ENCODE measurements at places on chromosomes 12 and 14. TPM values are rescaled to one million over a fixed set of nuclear protein-coding genes. Genes with fewer than 3 reads are reported as not detected.

Gene CLIP1
- 7.8 TPM for polyA plus RNA-seq

Gene INSM2
- 0.03 TPM for polyA plus RNA-seq

DNA sequence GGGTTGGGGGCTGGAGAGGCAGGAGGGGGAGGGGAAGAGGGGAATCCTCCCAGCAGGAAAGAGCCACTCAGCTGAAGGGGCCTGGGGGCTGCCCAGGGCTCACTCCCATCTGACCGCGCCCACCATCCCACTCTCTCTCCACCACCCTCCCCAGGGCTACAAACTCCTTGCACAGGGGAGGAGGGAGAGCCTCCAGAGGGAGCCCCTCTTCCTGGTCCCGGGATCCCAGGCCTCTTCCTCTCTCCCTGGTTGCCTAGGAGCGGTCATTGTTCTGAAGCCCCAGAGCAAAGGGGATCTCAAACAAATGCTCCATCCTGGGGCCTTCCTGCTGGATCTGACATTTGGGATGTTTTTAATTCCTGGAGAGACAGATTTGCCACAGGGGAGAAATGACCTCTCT lies 39.8 kb upstream of the DLK1 start:
- DNase-seq, result no peak

DNA sequence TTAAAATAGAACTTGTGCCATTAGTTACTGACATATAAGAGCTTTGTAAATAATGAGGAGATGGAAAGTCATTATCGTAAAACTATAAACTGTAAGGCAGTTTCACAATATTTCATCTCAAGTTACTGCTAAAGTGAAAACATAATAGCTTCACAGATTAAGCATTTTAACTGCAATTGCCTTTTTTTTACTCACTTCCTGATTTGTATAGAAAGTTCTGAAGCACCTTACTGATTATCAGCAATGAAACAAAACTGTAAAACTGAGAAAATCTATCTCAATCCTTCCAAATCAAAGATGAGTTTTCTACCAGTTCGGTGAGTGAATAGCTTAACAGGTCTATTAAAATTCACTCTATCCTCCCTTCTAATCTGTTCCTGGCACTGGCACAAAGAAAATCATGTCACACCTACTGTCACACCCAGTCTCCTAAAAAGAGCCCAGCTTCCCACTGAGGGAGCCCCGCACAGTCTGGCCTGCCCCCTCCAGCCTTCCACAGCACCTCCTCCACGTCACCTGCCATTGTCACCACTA lies 161.4 kb upstream of the ABCD2 start:
- DNase-seq, result no peak

Gene HSPA2
- polyA plus RNA-seq, result 3.9 TPM

Gene EXOC3L4
- polyA plus RNA-seq, result 39.2 TPM

Gene CLEC4C
- polyA plus RNA-seq, result not detected

- DNase-seq, result no peak
Measured at GRCh38 chr14:69708586-69709560, 58.1 kb upstream of the SRSF5 start.

Gene KRT82
- not detected for polyA plus RNA-seq

- no peak for DNase-seq
Measured at GRCh38 chr14:20247646-20248246, 8.7 kb downstream of the OR11H4 start.

GRCh38 chr12:30968211-30968610 lies 41.7 kb downstream of the TSPAN11 start:
- DNase-seq, result peak; percentile 39

Gene HAL
- polyA plus RNA-seq, result 0.24 TPM

DNA sequence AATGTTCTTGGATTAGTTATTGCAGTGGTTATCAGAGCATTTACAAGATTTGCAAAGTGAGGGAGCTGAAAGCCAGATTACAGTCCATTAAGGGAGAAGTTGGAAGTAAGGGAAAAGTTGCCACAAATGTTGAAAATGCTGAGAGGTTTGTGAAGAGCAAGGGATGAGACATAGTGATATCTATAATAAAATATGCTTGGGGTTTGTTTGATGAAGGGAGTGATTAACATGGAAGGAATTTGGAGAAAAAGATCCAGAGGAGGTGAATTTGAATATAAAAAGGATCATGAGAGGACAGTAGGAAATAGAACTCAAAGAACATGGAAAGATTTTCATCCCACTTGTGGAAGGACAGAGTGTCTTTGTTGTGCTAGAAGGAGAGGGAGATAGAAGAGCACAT lies 19.3 kb upstream of the CCER1 start:
- no peak for DNase-seq

Measured in spleen (tissue), 13 donors.